ENCODE measurements at places on chromosomes 1 and 21.

DNA sequence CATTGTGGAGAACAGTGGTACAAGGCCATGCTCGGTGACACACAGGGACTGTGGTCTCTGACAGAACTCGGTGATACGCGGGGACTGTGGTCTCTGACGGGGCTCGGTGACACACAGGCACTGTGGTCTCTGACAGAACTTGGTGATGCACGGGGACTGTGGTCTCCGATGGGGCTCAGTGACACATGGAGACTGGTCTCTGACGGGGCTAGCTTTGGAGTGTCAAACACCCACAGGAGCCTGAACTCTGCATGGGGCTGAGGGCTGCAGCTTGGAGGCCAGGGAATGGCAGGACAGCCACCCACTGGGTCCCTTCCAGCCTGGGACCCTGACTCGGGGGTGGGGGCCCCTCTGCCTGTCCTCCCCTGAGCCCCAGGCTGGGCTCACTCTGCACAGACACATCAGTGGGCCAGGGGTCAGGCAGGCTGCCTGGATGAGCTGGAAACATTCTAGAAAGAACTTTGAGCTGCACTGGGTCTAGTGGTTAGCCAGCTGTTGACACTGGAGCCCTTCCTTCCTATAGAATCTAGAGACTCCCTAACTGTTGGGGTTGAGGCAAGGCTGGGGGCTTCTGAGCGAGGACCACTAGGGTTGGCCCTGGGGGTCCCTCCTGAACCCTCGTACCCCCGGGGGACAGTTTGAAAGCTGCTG lies 49.8 kb downstream of the DISP3 start:
- no peak for DNase-seq

DNA sequence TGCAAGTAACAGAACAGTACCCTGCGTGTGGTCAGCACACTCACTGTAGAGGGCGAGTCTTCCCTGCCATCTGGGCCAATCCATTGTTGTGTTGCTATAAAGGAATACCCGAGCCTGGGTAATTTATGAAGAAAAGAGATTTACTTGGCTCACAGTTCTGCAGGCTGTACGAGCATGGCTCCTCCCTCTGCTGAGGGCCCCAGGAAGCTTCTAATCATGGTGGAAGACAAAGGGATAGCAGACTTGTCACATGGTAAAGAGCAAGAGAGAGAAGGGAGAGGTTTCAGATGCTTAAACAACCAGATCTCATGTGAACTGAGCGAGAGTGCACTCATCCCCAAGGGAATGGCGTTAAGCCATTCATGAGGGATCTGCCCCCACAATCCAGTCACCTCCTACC lies 126.2 kb downstream of the CNIH3 start:
- DNase-seq, result no peak

DNA sequence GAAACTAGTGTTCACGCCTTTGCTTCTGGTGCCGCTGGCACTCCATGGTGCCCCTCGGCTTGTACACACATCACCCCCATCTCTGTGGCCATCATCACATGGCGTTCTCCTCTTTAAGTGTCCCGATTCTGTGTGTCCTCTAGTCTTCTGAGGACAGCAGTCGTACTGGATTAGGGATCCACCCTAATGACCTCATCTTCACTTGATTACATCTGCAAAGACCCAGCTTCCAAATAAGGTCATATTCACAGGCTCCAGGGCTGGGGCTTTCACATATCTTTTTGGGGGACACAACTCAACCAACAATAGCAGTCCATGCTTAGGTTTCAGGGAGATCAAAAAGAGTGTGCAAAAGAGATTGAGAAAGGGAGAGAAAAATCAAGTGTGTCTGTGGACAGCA lies 64.9 kb downstream of the HLCS start:
- no peak for DNase-seq

- no peak for DNase-seq
These were observed 844 bp downstream of the ADAMTS5 start for GRCh38 chr21:26965907-26966581.

DNA sequence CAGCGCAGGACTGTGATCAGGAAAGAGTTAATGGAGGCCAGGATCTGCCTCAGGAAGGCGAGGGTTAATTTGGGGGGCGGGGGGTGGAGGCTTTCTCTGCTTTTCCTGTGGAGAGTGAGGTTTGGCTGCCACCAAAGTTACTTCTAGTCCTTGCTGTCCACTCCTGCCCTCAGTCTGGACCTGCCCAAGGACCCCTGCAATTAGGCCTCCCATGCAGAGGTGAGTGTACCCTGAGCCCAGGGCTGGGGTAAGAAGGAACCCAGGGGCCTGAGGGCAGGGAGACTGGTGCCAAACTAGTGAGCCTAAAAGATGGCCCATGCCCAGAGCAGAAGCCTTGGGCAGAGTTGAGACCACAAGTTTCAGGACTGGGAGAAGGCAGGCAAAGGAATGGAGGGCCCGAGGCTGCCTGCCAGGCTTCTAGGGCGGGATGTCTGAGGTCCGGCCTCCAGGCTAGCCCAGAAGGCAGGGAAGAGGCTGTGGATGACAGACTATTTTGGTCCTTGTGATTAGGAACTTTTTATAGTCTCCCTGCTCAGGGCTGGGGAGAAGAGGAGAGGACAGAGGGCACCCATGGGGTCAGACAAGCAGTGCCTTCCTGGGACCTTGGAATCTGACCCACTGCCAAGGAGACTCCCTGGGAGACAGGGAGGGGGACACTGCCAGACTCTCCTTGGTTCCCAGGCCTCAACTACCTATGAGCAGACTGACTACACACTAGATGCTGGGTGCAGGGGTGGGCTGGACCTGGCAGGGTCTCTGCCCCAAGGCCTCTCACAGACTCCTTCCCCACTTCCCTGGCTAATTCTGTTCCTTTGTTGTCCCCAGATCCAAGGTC lies at the start of gene FAM110D:
FAM110D (plus strand) TSS at position 172 of the 835 bp plus-strand sequence. CDS start 2,213 bp downstream, outside the sequence.
- DNase-seq, result no peak

DNA sequence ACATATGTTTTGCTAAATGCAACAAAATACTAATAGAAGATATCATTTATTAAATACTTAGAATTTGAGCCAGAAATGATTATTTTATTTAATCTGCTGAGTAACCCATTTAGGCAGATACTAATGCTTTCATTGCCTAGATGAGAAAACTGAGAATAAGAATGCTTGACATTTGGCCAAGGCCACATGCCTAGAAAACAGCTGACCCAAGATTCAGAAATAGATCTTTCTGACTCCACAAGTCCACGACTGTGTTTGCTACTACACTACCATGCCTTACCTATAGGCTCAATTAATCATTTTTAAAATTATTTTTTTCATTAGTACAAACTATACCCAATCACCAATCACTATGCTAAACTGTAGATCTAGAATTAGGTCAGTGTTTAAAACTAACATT lies 129.7 kb downstream of the ATP1B1 start:
- peak; percentile 12 for DNase-seq

- DNase-seq, result no peak
These were observed 919 bp downstream of the CHI3L1 start for GRCh38 chr1:203185585-203185984.

DNA sequence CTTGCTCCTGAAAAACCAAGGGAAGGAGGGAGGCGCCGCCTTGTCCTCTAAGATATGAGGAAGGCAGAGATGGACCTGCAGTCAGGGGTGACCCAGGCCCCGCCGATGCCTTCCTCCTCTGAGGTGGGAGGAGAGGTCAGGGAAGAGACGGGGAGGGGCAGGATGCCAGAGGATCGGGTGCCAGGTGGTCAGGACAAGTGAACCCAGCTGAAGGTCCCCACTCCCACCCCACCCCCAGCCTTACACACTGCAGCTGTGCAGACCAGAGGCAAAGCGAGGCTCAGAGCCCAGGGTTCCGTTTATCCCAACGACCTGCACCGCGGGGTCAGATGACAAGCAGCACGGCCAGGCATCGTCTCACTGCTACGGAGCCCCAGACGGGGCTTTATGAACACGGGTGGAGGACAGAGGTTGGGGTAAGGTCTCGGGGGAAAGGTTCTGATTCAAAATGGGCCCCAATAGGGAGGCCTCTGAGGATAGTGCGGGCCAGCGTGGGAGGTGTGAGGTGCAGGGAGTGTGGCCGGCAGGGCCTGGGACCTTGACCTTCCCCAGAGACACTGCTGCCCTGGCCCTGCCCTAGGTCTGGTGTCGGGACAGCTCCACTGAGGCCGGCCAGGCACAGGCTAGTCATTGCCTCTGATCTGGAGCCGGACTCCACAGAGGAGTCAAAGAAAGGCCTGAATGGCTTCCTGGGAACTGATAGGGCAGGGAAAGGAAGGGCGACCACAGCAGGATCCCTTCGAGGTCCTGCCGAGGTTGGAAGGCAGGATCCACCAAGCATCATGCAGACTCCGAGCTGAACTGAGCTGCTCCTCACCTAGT lies 112.4 kb downstream of the WDR4 start:
- DNase-seq, result no peak

DNA sequence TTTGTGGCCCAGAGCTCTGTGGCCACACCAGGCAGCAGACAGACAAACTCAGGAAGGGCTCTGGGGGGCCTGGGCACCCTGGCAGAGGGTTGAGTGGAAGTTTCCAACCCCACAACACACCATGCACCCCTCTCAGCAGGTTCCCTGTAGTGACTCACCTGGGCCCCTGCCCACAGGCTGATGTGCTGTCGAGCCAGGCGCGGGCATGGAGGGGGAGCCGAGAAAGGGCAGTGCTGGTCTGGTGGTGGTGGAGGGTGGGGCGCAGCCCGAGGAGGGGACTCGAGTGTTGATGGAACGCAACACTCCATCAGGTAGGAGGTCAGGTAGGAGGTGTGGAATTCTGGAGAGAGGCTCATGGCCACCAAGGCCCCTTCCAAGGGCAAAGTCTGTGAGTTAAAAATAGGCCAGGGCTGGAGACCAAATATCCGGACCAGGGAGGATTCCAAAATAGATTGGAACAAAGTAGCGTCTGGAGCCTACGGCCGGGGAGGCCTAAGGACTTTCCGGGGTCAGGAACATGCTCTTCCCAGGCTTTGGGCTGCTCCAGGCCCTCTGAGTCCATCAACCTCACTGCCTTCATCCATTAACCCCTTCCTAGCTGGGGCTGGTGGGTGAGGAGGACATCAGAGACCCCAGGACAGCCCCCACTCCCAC lies 191.5 kb upstream of the AJAP1 start:
- DNase-seq, result no peak

DNA sequence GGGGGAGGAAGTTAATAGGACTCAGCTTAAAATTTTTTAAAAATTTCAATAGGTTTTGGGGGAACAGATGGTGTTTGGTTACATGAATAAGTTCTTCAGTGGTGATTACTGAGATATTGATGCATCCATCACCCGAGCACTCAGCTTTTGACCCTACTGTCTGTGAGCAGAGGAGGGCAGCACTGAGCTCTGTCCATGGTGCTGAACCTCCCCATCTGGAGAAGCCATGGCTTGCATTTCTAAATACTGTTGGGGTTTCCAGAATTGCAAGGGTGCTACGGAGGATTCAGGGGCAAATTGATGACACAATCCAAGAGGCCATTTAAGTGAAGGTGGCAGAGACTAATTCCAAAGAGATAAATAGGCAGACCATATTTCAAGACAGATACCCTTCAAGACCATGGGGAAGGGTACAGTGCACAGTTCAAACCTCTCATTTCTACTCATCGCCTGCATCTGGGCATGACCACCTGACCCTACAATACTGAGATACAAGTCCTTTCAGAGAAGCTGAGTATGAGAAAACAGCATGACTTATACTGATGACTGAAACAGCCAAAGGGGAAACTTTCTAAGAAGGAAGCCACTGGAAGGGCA lies 17.2 kb downstream of the SYT2 start:
- DNase-seq, result peak; percentile 65

DNA sequence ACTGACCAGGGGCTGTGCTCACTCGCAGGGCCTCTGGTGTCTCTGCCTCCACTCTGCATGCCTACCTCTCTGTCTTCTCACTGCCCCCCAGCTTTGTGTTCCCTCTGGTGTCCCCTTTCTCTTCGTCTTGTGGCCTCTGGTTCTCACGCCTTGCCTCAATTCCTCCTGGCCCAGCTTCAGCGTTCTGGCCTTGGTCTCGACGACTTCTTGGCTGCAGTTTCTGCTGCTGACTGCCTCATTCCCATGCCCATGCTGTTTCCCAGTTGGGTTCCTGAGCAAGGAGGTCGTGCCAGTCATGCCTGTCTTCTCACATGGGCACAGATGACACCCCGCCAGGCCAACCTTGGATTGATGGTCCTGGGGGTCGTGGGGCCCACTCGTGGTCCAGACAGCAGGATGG lies 423.0 kb upstream of the VAMP3 start:
- DNase-seq, result no peak

DNA sequence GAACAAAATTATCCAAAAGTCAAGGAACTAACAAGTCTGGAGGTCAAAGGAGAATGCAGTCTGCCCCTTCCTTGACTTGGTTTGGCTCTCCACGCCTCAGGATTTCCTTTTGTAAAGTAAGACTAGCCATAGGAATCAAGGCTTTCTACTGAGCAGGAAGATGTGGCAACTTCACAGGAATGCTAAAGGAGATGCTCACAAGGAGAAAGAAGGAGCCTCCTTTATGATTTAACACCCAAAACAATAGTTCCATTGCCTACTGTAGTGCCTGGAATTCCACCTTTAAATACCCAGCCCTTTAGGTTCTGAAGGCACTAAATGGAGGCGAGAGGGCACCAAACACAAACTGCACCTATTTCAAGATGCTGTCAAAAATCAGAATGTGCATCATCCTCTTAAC lies 176.3 kb upstream of the NFIA start:
- DNase-seq, result no peak

- no peak for DNase-seq
These were observed 118.8 kb downstream of the CCDC185 start for GRCh38 chr1:223512057-223512456.

DNA sequence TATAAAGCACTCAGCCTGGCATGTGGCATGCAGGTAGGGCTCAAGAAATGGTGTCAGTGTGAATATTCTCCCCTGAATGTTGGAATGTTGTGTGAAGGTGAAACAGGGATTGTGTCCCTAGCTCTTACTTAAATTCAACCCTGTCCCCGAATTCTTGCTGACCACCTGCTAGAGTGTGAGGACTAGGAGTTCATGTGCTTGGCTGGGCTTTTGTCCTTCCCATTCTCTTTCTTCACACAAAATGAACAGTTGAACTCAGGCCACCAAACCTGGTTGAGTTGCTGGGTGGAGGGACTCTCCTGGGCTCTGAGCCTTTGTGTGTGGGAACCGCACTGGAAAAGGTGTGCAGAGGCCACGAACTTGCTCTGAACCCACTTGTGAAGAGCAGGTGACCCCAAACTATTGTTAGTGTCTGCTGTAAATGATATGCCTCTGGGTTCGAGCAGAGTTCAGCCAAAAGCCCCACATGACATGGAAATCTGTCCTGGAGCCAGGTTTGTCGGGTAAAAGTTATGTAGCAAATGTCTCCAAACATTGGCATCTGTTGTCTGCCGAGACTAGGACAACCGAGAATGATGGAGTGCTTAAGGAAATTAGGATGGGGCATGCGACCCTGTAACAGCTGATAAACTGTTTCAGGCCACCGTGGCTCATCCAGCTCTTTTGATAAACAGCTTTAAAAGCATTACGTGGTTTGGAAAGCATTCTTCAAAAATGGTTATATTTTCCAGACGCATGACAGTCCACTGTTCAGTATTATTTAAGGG lies 144.2 kb downstream of the DHRS3 start:
- DNase-seq, result peak; percentile 76
